NCI-H1105 treated with DMSO at 0.1 percent for 48 hours (cell line): ENCODE measurements at places on chromosomes 13 and 19.
A peak's percentile ranks its signal among the peaks of the same experiment; 100 is the strongest.

DNA sequence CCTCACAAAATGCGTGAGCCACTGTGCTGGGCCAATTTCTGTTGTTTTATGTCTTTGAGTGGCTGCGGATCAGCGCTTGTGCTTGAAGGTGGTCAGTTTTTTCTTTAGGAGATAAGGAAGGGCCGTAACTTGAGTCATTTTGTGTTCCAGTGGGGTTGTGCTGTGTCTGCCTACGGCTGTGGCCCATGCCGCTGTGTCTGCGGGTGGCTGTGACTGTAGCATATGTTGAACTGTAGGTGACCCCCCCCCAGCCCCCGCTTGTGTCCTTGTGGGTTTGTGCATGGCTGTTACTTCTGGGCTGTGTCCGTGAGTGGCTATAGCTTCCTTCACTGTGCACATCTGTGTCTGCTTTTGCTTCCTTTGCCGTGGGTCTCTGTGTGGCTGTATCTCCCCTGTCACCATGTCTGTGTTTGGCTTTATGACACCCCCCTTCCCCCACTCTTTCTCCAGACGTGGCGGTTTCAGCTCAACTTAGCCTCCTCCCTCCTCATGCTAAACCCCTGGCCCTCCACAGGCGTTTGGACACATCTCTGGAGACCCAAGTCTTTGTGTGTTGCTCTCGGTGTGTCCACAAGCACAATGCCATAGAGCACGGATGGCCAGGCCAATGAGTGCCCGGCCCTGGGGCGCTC lies 675 bp downstream of the PPP1R14A start:
- no peak for DNase-seq

DNA sequence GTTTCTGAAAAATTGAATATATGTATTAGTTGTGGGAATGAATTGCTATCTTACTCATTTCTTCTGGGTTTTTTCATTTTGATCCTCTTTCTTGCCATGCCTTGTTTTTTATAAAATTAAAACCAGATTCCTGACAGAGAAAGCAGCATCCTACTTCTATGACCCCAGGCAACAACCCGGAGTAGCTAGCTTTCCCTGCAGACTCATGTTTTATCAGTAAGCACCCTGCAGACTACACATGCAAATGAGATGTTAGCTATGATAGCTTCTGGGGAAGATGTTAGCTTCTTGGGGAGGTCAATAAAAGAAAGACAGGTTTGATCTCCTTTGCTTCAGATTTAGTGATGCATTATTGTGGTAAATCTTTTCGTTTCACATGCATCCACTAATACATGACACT lies 1598.6 kb downstream of the SLITRK5 start:
- no peak for DNase-seq

- no peak for DNase-seq
Observed at GRCh38 chr13:87087741-87088140, 583.4 kb upstream of the SLITRK5 start.

DNA sequence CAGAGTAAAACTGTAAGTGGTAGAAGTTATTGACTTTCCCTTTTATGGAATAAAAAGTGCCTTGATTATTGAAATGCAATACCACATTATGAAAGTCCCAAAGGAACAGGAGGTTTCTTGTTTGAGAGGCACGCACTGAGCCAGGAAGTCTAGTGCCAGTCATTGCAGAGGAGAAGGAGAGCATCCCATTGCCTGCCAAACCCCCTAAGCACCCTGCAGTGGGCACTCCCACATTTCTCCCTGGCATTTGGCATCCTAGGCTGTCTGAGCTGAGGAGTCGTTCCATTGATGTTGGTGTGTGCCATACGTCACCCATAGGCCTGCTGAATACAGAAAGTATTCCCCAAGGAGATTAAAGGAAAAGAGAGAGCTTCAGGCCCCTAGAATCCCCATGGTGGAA lies 85.7 kb upstream of the MBNL2 start:
- DNase-seq = no peak

DNA sequence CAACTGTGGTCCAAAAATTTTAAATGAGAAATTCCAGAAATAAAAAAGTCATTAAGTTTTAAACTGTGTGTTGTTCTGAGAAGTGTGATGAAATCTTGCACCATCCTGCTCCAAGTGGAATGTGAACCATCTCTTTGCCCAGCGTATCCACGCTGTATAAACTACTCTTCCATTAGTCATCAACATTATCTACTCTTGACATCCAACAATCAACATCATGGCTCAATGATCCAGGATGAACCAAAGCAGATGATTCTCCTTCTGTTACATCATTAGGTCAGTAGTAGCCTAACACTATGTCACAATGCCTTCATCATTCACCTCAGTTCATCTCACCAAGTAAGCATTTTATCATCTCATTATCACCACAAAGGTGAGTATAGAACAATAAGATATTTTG lies 55.3 kb downstream of the SUCLA2 start:
- no peak for DNase-seq

- no peak for DNase-seq
Observed at GRCh38 chr13:32897296-32897695, 118.9 kb upstream of the KL start.

GRCh38 chr19:45595814-45596213 lies 6.2 kb downstream of the GPR4 start:
- no peak for DNase-seq

DNA sequence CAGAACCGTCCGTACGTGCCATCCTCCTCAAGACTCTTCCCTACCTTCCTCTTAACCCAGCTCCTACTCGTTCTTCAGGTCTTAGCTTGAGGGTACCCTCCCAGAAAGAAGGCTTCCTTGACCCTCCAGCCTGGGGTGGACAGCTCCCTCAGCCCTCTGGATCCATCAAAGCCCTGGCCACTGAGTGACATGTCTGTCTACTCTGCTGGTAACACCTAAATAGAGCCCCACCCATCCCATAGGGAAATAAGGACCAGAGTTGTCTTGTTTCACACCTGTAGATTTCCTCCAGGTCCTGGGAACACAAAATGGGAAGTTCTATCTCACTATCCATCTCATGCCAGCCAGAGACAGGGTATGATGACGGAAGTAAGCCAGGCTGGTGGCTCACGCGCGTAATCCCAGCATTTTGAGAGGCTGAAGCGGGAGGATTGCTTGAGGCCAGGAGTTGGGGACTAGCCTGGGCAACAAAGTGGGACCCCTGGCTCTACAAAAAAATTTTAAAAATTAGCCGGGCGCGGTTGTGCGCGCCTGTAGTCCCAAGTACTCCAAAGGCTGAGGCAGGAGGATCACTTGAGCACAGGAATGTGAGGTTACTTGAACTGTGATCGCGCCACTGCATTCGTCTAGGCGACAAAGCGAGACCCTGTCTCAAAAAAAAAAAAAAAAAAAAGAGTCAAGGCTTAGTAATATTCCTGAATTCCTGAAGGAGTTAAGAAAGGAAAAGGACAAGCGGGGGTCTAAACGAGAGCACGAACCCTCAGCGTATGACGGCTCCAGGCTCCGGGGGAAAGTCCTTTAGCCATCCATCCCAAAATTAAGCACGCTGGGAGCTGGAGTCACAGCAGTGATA lies 566 bp upstream of the CCDC97 start:
- DNase-seq = no peak

- DNase-seq = no peak
Observed at GRCh38 chr19:30065680-30066606, 123.9 kb downstream of the URI1 start.

DNA sequence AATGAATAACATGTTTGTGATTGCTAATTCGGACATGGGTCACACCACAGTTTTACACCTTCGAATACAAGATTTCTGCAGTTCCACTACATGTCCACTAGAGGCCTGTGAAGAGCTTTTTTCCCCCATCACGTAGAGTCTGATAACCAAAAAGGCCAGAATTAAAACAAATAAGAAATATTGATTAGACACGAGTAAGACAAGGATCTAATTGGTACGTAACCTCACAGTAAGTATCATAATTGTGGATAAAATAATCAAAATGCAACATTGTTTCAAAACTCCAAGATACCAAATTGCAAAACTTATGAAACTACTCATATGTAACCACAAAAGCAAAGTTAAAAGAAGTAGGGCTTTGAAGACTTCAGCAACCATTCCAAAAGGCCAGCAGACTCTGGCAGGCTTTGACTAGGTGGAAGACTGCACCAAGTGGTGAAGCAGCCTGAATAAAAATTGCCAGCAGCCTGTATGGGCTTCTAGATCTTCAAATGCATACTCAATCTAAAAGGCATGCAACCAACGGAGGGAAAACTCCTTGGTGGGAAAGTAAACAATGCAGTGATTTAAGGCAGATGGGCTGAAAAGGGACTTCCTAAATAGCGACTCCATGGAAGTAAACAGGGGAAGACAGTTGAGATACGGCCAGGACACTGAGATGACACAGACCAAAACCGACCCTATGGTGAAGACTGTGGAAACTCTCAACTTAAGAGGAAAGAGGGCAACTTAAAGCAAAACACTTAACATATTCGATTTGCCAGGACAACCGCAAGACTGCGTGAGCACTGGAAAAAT lies 56.7 kb downstream of the STARD13 start:
- DNase-seq = peak; percentile 29

DNA sequence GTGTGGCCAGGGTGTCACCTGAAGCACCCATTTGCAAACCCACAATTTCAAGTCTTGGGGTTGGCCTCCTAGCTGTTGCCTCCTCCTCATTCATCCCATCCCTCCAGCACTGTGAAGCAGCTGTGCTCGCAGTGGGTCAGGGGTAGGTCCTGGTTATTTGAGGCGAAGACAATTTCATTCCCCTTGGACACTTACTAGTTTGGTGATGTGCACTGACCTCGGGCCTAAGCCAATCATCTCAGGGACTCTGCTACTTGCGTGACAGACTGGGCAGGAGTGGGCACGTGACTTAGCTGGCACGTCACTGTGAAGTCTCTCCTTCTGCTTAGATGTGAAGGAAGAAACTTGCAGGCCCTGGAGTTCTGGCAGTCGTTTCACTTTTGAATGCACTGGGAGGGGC lies 3.5 kb upstream of the ATP11A start:
- no peak for DNase-seq

DNA sequence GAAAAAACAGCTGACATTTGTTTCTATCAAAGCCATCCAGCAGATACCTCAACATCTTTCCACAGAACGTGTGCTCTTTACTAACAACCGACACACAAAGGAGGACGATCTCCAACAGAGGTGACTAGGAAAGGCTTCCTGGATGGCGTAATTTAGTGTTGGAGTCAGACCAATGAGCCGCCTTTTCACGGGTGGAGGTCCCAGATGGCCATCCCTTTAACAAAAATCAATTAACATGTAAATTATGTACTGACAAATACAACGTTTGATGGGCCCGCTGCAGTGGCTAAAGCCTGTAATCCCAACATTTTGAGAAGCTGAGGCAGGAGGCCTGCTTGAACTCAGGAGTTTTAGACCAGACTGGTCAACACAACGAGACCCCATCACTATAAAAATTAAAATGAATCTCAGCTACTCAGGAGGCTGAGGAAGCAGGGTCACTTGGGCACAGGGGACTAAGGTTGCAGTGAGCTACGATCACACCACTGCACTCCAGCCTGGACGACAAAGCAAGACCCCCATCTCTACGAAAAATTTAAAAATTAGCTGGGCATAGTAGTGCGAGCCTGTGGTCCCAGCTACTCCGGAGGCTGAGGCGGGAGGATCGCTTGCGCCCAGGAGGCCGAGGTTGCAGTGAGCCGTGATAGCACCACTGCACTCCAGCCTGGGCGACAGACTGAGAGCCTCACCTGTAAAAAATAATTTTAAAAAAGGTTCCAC lies 1.2 kb upstream of the DPY19L3 start:
- no peak for DNase-seq

DNA sequence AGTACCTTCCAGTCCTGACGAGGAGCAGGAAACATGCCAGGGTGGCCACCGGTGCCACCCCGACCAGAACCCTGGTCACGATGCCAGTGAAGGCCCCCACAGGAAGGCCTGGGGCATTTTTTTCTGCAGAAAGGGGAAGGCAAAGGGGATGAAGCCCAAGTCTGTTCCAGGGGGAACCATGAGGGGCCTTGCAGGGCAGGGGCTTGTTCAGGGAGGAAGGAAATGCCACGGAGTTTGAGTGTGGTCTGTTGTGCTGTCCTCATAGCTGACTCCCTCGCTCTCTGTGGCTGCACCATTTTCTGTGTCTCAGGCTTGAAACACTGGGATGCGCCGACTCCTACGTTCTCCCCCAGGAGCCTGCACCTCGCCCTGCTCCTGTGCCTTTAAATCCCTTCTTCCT lies 27.5 kb upstream of the CEACAM1 start:
- no peak for DNase-seq

- no peak for DNase-seq
Observed at GRCh38 chr13:36750461-36750860, 68.6 kb upstream of the RFXAP start.

DNA sequence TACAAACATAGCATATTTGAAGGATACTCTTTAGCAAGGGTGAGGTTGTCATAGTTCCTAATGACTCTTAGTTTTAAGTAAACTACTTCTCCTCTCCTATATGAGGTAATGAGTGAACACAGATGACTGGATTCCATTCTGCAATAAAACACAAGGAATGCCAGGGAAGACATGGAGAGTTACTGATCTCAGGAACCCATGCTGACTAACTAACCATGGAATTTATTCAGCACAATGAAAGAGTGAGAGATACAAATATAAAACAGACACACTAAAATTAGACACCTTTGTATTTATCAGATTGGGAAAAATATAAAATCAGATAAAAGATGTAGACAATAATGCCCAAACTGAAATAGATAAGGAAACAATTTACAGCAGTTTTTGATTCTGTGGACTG lies 1525.9 kb upstream of the SLC10A2 start:
- DNase-seq = no peak

GRCh38 chr19:15417699-15418098 lies 1.1 kb downstream of the AKAP8L start:
- no peak for DNase-seq

- peak; percentile 39 for DNase-seq
Observed at GRCh38 chr19:8001995-8002849, 3.2 kb downstream of the ELAVL1 start.

DNA sequence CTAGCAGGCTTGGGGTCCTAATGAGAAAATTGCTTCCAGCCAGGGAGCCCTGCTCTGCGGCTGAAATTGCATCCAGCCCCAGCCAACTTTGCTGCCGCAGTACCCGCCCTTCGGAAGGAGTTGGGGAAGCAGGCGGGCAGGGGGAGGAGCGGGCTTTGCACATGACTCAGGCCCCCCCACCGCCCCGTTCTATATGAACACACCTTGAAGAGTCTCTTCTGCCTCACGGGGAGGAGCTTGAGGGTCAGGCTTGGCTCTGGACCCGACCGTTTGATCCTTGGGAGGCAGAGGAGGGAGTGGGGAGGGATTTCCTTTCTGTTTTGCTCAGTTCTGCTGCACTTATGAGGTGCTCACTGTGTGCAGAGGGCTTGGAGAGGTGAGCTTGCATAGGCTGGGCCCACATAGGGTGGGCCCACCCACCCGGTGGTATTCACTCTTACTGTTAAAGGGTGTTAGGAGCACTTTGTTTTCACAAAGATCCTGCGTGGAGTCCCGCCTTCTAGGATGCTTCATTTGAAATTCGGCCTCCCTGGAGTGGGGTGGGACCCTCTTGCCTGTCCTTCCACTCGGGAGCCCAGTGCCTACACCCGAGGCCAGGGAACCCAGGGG lies 46.5 kb downstream of the LYL1 start:
- DNase-seq = no peak
